ENCODE measurements at places on chromosomes 12 and 14.

- no peak for DNase-seq
Observed at GRCh38 chr14:90692826-90693225, 123.4 kb downstream of the TTC7B start.

DNA sequence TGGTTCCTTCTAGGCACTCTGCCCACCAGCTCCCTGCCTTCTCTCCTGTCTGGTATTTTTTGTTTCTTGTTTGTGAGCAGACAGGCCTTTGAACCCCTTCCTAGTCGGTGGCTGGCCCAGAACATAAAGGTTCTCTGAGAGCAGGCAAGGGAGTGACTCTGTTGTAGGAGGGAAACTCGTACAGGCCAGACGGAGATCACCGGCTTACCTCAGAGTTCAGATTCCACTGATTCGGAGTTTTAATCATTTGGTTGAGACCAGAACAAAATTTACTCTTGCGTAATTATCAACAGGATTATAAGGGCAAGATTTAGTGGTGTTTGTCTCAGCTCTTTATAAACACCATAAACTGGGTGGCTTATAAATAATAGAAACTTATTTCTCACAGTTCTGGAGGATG lies 128.3 kb downstream of the PLXNC1 start:
- DNase-seq, result no peak

- no peak for DNase-seq
Observed at GRCh38 chr14:90611501-90611900, 204.7 kb downstream of the TTC7B start.

DNA sequence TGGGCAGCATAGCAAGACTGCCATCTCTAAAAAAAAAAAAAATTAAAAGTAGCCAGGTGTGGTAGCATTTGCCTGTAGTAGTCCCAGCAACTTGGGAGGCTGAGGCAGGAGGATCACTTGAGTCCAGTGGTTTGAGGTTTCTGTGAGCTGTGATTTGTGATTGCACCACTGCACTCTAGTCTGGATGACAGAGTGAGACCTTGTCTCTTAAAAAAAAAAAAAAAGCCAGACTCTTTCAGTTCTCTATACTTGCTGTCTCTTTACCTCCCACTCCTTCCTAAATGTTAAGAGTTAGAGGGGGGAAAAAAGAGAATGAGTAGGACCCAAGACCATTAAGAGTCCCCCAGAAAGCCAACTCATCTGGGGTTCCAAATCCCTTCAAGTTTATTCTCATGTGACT lies 17.8 kb downstream of the EIF2S1 start:
- DNase-seq, result no peak

GRCh38 chr14:99790978-99791376 lies 2.2 kb upstream of the EML1 start:
- DNase-seq, result no peak

DNA sequence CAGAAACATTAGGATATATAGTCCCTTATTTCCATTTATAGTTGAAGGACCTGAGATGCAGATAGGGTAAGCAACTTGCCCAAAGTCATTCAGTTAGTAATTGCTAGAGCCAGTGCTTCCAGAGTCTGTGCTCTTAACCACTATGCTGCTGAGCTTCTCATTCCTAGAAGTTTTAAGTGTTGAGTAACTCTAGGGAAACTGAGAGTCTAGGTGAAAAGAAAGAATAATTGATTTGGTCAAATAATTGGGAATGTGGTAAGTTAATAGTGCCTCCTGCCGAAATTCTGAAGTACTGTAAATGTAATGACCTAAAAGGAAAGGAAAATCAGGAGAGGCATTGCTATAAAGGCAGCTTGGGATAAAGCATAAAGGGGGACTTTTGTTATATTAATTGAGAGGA lies 14.1 kb downstream of the PYROXD1 start:
- no peak for DNase-seq

Measured in kidney epithelial cell (primary cell).